Skin of body (tissue), 3 donors: ENCODE measurements at places on chromosomes 12 and 14. TPM values are rescaled to one million over a fixed set of nuclear protein-coding genes. Genes with fewer than 3 reads are reported as not detected.
A peak's percentile ranks its signal among the peaks of the same experiment; 100 is the strongest.

GRCh38 chr12:93419388-93420034 lies 22.2 kb downstream of the UBE2N start:
- peak; percentile 49 for DNase-seq

GRCh38 chr12:119036878-119037825 lies 55.8 kb downstream of the SRRM4 start:
- no peak for DNase-seq

The TBPL2 gene
- total RNA-seq: not detected

The GLS2 gene
- total RNA-seq: 2.1 TPM

- no peak for DNase-seq
These were observed 271.6 kb downstream of the FBXL14 start for GRCh38 chr12:1322821-1323220.
